ENCODE measurements at places on chromosomes 16 and 17.

GRCh38 chr17:66900126-66901010, 64.1 kb upstream of the CACNG4 start:
- peak; percentile 34 for DNase-seq

GRCh38 chr17:81516439-81516838, 3.8 kb upstream of the ACTG1 start:
- DNase-seq = no peak

- no peak for DNase-seq
Measured at GRCh38 chr17:7580604-7581575, 1.5 kb downstream of the CD68 start.

DNA sequence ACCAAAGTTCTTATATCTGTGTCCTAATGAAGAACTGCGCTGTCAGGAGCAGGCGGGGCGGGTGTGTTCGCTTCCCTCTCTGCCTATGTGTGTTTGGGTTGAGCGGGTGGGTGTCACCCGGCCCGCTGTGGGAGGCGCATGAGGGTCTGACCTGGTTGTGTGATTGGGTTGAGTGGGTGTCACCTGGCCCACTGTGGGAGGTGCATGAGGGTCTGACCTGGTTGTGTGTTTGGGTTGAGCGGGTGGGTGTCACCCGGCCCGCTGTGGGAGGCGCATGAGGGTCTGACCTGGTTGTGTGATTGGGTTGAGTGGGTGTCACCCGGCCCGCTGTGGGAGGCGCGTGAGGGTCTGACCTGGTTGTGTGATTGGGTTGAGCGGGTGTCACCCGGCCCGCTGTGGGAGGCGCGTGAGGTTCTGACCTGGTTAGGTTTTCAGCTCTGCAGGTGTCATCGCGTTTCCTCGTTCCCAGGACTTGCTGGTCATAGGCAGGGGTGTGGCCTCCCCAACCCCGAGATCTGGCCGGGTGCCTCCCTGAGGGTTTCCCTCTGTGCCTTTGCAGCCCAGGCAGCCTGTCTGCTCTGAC, 69.6 kb upstream of the ZNF750 start:
- DNase-seq = no peak

DNA sequence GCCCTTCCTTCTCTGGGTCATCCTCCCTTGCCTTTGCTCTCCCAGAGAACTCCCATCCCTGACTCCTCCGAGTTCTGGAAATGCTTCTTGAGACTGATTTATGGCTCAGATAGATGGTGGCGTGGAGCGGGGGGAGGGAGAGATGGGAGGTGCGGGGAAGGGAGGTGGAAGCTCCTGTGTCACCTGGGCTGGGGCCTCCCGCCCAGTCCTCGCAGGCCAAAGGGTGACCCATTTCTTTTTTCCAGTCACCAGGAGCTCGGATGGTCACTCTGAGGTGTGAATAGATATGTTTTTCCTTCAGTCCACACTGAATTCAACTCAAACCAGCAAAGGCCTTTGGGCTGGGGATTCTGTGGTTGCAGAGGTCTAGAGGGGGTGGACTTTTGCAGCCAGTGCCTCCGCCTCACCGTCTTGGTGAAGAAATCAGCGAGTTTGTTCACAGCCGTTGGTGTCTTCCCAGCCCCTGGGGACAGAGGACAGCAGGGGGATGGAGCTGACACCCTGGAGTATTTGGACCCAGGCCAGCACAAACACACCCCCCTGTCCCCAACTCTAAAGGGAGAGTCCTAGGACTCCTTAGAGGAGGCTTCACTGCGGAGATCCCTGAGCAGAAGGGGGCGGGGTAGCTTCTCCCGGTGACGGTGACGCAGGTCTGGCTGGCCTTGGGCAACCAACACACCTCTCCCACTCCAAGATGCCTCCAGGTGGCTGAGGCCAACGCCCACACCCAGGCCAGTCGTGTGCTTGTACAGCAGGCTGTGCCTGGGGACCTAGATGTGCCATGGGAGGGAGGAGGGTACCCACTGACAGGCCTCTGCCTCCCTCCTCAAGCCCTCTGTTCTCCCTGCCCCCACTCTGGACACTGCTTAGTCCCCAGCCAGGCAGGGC, 80.6 kb downstream of the AMFR start:
- no peak for DNase-seq

GRCh38 chr17:5699814-5700213, 115.5 kb upstream of the NLRP1 start:
- DNase-seq = no peak
